ENCODE measurements at places on chromosomes 6 and 20.

DNA sequence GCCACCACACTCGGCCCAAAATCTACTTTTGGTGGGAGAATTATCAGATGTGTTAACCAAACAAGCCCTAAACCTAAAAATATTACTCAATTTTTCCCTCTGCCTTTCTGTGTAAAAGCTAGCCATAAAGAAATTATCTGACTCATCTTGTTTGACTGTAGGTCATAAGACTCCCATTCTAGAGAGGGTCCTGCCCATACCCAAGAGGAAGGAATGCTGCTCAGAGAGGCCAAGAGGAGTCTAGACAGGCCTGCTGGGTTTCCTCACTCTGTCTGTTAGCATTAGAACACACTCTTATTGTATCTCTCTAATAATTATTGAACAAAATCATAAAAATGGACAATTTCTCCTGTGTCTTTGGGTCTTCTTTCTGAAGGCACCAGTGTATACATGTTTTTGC lies 26.1 kb downstream of the C6orf141 start:
- DNase-seq: no peak

GRCh38 chr6:99310553-99310952 lies 38.9 kb downstream of the FAXC start:
- DNase-seq: no peak

- DNase-seq: no peak
Observed at GRCh38 chr20:53938739-53939138, 131.7 kb downstream of the BCAS1 start.

- DNase-seq: no peak
Observed at GRCh38 chr6:138914701-138915100, 73.4 kb downstream of the REPS1 start.

DNA sequence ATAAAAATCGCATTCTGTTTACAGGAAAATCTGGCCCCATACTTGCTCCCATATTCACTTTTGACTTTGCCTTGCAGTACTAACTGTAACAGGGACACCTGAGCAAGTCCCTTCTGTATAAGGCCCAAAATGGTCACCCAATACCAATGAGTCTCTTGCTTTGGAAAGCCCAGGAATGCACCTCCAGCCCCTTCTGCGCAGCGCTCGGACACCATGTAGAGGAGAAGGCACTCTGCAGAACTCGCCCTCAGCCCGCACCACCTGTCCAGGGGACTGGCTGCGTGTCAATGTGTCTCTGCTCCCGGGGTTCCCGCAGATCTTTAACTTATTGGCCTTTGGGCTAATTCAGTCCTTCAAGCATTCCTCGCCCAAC lies 746 bp upstream of the PRND start:
- DNase-seq: no peak

DNA sequence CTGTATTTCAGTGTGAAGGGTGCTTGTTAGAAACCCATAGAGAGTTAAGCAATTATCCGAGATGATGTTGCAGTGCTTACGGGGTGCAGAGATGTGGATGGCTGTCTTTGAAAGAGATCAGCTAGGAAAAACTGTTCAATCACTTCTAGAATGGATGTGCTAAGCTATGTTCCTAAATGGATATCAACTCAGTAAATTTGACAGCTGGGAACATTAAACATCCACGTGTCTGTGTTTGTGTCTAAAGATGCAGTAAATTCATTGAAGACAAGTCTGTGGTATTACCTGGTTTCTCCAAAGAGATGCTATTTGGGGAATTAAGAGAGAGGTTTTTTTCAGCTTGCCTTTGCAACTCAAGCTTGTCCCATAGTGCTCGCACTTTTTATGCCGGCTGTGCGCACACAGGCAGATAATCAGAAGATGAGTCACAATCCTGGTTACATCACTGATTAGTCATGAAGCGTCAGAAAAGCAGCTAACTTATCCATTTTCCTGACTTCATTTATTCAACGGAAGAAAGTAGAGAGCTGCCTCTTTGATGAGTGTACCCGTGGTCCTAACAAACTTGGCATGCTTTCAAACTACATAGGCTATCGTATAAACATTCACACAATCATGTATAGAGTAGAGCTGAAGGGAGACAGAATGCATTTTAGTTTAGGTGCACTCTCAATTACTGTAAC lies 691.7 kb upstream of the SLC35B3 start:
- no peak for DNase-seq

DNA sequence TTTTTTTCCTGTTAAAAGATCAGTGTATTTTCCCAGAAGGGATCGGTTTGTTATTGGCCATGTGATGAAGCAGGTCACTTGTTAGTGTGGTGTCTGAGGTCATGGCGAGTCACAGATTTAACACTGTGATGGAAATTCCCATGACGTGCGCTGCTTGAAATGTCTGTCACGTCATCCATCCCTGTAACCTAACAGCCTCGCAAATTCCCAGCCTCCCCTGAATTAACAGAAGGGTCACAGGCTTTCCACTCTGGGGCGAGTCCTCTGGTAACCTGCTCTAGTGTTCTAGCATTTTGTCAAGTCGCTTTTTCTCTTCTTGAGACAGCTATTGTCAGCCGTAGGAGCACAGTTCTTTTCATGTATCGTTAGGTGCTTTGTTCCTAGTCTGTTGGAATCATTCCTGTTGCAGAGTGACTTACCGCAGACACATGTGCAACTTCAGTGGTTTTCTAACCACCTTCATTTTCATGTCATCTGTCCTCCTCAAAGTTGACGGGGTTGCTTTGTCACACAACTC lies 137.2 kb downstream of the MAP3K4 start:
- no peak for DNase-seq

DNA sequence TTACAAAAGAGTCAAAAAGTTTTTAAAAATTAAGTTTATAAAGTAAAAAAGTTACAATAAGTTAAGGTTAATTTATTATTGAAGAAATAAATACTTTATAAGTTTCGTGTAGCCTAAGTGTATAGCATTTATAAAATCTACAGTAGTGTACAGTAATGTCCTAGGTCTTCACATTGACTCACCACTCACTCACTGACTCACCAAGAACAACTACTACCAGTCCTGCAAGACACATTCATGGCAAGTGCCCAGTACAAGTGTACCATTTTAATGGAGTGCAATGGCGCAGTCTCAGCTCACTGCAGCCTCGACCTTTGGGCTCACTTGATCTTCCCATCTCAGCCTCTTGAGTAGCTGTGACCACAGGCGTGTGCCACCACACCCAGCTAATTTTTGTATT lies 128.2 kb downstream of the GPX5 start:
- no peak for DNase-seq

GRCh38 chr6:121816906-121817540 lies 381.6 kb downstream of the GJA1 start:
- no peak for DNase-seq

- no peak for DNase-seq
Observed at GRCh38 chr6:148768646-148769270, 21.9 kb downstream of the UST start.

DNA sequence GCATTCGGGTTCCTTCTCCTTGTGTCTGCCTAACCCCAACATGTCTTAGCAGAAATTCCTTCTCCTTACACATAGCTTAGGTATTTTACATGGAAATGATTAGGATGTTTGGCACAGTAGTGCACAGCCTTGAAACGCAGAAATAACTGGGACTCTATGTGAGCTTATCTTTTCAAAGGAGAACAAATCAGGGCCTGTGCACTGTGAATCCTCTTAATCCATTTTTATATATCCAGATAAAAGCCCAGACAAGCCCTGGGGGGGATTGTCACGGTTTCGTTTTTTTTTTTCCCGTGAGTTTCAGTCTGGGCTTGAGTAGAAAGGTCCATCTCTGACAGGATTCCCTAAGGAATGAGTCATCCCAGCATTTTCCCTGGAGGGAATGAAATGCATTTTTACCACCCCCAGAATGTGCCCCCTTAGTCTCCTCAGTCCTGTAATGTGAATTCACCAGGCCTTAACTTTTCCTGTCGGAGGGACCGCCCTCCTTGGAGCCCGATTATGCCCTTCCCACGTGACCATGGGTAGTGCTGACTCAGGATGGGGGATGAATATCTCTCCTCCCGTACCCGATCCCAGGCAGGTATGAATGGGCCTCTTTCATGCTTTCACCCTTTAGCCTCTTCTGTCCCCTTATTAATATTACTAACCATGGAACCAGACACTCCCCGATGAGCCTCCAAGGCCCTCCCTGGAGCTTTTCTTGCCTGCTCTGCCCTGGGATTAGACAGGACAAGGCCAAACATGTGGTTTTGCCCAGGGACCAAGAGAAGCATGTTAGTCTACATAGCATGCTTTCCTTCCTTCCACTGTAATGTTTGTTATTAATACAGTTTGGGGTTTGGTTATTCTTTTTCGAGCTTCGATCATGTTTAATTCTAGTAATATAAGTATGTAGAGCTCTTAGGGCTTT lies 23.9 kb upstream of the NAA20 start:
- no peak for DNase-seq

- no peak for DNase-seq
Observed at GRCh38 chr6:136511926-136512325, 38.3 kb downstream of the MAP7 start.

DNA sequence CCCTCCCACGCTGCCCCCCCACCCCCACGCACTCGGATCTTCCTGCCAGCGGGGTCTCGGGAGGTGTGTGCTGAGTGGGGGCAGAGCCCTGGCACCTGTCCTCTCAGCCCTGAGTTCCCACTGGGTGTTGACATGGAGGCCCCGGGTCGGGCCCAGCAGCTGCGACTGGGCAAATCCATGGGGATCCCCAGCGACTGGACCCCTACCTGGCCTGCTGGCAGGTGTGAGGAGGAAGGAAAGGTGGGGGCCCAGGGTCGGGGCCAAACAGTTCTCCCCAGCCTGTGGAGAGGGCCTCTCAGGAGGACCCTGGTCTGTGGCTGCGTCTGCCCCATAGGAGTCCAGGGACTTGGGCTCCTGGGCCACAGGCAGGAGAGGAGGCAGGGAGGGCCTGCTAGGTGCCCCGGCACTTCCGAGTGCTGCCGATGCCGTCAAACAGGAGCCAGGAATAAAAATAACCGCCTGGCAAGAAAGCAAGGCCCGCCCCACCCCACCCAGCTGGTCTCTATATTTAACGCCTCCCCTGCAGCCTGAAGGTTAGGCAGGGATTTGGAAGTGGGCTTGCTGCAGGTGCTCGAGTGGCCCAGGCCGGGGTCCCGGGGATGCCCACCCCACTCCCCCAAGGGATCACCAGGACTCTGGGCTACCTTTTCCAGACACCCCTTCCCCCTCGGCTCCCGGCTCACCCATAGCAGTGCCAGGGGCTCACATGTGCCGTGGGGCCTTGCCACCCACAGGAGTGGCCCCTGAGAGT lies 1.4 kb upstream of the EEF1A2 start:
- DNase-seq: no peak

- no peak for DNase-seq
Observed at GRCh38 chr20:24273251-24273650, 196.2 kb upstream of the SYNDIG1 start.

GRCh38 chr6:37024656-37025337 lies 19.3 kb downstream of the FGD2 start:
- no peak for DNase-seq

DNA sequence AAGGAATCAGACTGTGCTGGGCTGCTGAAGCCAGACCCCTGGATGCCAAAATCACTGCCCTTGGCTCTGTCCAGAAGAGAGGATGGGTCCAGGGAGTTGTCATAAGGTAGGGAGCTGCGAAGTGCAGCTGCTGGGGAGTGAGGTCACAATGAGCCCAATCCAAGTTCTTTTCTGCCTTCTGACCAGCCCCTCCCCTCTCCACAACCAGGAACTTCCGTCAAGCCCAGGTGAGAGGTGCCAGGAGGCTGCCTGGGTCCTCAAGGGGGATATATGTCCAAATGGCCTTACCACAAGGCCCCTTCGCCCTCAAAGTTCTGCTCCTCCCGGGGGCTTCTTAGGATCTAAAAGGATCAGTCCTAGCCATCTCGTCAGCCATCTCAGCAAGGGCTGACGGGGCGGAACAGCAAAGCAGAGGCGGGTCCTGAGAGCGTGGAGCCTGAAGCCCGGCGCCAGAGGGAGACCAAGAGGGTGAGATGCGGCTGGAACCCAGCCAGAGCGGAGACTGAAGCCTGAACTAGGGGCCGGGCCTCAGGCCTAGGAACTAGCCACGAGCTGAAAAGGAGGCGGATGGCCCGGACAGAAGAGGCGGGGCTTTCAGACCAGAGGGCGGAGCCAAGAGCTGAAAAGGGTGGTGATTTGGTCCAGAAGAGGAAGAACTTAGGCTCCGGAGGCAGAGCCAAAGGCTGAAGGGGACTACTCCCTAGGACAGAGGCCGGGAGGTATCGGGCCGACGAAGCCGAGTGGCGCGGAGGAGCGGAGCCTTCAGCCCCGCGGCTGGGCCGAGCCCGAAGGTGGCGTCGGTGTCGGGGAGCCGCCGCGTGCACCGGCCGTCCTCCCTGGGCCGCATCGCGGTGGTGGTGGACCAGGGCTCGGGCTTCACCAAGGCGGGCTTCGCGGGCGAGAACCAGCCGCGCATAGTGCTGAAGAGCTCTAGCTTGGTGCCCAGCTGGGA lies at the start of gene ACTL10:
Gene ACTL10 (plus strand): TSS at position 651 of the 952 bp plus-strand sequence. CDS start 555 bp downstream, outside the sequence.
- DNase-seq: peak; percentile 97

DNA sequence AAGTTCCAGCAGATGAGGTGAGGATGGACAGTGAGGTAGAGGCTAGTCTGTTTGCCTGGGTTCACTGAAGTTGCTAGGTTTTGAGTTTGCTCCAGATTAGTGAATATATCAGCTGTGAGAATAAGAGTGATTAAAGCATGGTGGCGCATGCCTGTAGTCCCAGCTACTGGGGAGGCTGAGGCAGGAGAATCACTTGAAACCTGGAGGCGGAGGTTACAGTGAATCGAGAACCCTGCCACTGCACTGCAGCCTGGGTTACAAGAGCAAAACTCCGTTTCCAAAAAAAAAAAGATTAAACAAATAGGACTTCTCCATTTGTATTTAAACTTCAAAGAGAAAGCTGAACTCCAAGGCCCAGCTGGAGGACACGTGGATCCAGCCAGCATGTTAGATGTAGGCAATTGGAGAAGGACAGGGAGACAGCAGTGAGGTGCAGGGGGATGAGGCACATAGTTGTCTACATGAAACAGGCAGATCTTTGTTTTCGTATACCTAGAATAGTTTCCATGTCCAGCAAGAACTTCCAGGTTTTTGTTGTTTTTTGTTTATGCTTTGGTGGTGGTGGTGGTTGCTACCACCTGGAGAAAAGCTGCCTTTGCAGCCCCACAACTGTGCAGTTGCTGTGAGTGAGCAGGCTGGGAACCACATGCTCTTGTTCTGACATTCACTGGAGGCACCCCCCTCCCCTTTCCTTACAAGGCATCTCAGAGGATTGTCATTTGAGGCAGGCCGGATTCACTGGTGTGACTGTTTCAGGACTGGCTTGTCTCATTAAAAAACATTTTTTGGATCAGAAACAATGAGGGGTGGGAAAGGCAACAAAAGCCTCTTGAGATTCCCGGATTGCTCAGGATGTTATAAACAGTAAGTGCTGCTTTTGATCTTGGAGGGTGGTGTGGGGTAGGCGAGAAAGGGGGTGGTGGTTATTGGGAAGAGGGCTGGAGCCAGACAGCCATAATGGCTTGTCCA lies 72.3 kb downstream of the JARID2 start:
- DNase-seq: peak; percentile 33
